ENCODE measurements at places on chromosomes 2 and 18.

- DNase-seq = no peak
These were observed 329.9 kb downstream of the TRIB2 start for GRCh38 chr2:13046557-13047165.

GRCh38 chr2:26550276-26551015 lies 72.5 kb upstream of the OTOF start:
- no peak for DNase-seq

DNA sequence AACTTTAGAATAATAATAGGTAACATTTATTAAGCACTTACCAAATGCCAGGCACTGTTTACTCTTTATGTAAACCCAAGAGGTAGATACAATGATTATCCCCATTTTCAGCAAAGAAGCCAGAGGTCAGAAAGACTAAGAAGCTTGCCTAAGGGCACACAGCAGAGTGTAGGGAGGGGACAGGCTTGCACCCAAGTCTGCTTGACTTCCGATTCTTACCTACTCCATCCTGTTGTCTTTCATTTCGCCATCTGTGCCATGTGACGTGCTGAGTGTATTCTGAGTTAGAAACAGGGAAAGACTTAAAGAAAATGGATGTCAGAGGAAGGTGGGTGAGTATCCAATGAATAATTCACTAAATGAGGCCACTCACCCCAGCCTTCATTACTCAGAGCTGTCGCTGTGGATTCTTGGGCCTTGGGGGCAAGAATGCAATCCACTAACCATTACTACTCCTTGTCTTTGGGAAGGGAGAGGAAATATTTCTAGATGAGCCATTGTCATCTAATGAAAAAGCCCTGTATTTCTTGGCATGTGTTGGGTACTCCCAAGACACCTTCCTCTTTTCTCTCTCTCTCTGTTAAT lies 76.4 kb upstream of the BCL11A start:
- DNase-seq = no peak

DNA sequence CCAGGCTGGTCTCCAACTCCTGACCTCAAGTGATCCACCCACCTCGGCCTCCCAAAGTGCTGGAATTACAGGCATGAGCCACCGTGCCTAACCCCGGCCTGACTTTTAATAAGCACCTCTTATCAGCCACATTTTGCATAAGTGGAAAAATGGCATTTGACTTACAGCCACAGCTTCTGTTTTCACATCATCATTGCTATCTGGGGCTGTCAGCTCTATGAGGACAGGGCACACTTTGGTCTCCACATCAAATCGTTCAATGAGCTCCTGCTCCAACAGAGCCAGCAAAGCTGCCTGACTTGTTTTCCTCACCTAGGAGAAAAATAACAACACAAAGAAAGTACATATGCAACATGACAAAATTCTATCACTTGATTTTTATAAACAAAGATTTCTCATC lies 26.4 kb downstream of the PPP4R1 start:
- no peak for DNase-seq

GRCh38 chr2:59903994-59904544 lies 649.4 kb downstream of the BCL11A start:
- DNase-seq = no peak

- DNase-seq = no peak
These were observed 20.5 kb upstream of the KIF1A start for GRCh38 chr2:240840435-240841060.

- DNase-seq = no peak
These were observed 20.5 kb upstream of the DCC start for GRCh38 chr18:52319424-52319983.

GRCh38 chr18:3151399-3152264 lies 68.1 kb downstream of the MYOM1 start:
- no peak for DNase-seq

GRCh38 chr2:101558740-101559525 lies 84.0 kb upstream of the RFX8 start:
- DNase-seq = no peak

- DNase-seq = no peak
These were observed 2082.3 kb upstream of the CELF4 start for GRCh38 chr18:39647627-39648534.

DNA sequence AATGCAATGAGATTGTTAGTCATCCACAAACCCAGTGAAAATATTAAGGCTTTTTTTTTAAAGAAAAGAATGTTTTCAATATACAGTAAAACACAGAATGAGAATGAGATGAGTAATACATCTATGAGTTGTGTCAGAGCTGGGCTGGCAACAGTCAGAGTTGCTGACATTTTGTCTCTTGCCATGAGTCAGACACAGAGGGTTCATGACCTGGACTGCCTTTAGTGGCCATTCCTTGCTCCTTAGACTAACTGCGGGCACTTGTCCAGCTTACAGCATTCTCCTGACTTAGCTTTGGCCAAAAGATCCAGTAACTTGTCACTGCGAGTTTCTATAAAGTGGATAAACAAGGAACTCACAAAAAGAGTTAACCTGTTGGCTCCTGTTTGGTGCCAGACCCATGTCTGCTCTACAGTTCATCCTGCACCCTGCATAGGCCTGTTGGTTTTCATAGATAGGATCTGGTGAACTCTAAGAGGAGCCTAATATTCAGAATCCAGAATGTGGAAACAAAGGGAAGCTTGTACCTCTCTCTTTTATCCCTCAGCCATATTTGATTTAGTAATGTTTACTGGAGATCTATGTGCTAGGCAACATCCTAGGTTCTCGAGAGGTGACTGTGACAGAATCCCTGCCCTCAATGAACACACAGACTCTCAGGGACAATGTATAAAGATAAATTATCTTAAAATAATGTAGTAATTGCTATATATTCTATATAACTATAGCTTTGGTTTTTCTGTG lies 391.5 kb upstream of the VWC2L start:
- DNase-seq = no peak

- DNase-seq = no peak
These were observed 12.5 kb upstream of the PAX8 start for GRCh38 chr2:113291191-113291590.

DNA sequence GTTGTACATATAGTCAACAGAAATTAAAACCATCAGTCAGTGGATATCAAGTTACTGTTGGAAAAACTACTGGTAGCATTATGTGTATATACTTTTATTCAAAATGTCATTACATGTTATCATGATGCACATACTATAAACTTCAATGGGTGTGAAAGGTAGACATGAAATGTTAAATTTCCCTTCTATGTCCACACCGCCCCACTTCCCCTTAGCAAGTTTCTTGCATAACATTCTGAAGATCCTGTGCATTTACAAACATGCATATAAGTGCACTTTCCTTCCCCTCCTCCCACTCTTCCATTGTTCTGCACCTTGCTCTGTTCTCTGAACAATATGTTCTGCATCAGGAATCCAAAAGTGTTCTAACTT lies 16.6 kb upstream of the HK2 start:
- no peak for DNase-seq

GRCh38 chr2:165113414-165113813 lies 90.4 kb downstream of the SCN3A start:
- DNase-seq = no peak

- no peak for DNase-seq
These were observed 55.4 kb downstream of the ADI1 start for GRCh38 chr2:3463944-3464343.

GRCh38 chr2:88091943-88092342 lies 24.3 kb downstream of the SMYD1 start:
- DNase-seq = no peak

- no peak for DNase-seq
These were observed 663.1 kb downstream of the ERBB4 start for GRCh38 chr2:211875488-211875887.

GRCh38 chr2:201794294-201794693 lies 12.0 kb upstream of the CDK15 start:
- DNase-seq = no peak

GRCh38 chr2:57156231-57156924 lies 890.2 kb upstream of the VRK2 start:
- no peak for DNase-seq

DNA sequence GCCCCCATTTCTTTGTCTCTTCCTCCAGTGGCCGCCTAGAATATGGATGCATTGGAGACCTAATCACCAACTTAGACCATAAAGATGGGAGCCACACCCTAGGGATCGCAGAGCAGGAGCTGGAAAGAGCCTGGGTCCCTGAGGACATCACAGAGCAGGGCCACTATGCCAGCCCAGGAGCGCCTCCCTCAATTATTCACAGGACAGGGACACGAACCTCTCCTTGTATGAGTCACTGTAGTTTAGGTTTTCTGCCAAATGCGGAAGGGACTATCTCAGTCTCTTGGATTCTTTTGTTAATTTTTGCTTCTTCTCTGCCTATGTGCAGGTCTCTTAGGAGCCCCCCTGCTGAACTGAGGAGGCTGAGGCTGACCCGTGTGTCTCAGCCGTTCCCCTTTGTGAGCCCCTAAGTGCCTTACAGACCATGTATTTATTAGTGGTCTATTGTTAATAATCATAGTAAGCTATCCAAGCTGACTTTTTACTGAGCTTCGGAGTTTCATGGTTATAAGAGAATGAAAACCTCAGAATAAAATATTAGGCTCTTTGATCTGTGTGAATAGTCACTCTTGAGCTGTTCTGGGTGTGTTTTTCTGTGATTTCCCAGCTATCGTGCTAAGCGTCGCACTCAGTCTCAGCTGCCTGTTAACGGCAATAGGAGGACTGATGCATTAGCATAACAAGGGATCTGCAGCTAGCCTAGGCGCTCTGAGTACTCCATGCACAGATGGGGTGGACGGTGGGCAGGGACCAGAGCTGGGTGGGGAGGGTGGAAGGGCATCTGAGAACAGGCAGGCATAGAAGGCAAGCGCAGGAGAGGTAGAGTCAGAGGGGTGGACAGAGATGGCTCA lies 12.7 kb upstream of the PTPN4 start:
- DNase-seq = no peak

- no peak for DNase-seq
These were observed 251.0 kb upstream of the TMEM200C start for GRCh38 chr18:6146307-6146661.

DNA sequence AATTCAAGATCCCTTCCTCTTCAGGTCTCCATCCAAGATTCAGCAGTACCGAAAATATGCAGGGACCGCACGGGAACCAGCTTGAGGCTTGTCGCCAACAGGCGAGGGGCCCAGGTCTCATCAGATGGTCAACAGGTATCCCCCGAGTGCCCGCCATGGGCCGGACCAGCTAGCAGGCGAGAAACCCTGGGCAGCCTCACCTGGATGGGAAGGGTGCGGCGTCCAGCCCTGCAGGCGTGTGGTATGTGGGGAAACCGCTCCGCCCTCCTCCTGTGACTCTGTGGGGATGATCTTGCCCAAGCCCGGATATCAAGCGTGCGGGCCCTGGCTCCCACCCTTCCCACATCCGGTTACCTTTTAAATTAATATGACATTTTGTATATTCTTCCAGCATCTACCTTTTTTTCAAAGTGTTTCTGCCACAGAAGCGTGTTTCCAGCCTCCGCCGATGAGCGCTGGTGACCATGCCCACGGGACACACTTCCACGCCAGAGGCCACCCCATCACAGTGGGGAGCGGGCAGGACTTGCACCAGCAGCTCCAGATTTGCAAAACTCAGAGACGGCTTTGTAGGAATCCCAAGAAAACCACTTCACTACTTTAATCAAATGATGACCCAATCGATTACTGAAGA lies 33.2 kb downstream of the ZNF516 start:
- no peak for DNase-seq

DNA sequence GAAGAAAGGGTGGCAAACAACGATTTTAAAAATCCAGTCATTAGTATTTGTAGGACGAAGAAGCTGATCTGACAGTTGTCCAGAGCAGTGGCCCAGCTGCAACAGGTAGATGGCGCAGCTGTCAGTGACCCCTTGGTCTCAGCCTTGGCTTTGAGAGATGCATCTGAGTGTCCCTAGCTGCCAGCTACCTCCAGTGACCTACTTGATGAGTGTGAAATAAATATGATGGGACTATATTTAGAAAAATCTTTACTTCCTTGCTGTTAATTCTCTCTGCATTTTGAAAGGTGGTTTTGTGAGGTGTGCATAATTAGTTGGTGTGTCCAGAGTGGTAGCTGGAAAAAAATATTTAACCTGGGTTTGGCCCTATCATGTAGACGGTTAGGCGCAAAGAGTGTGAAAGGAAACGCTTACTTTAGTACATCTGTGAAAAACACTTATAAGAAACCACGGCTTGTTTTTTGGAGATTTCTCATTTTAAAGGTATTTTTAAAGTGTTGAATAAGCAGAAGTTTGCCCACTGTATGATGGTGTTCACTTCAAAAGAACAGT lies 963 bp downstream of the INPP1 start:
- DNase-seq = no peak

DNA sequence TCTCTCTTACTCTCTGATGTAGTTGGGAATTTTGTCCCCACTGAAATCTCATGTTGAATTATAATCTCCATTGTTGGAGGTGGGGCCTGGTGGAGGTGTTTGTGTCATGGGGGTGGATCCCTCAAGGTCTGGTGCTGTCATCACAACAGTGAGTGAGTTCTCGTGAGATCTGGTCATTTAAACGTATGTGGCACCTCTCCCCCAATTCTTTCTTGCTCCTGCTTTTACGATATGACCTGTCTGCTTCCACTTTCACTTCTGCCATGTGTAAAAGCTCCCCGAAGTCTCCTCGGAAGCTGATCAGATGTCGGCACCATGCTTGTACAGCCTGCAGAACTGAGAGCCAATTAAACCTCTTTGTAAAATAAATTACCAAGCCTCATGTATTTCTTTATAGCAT lies 337.8 kb upstream of the CDH2 start:
- DNase-seq = no peak

DNA sequence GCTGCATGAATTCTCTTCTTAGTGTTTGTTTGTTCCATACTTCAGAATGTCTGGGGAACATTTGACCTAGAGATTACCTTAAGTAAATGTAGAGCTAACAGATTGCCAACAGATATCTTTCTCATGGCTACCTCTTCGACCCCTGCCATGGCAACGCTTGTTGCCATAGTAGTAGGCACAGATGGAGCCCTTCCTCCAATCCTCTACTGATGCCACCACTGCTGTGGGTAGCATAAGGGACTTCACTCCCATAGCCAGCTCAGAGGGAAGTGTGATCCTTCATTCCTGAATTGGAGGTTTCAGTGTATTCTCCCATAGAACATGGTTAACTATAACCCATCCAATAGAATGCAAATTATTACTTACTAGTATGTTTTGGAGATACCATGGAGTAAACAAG lies 543.6 kb upstream of the NRP2 start:
- no peak for DNase-seq

GRCh38 chr2:118539290-118539689 lies 308.2 kb downstream of the EN1 start:
- peak; percentile 23 for DNase-seq

DNA sequence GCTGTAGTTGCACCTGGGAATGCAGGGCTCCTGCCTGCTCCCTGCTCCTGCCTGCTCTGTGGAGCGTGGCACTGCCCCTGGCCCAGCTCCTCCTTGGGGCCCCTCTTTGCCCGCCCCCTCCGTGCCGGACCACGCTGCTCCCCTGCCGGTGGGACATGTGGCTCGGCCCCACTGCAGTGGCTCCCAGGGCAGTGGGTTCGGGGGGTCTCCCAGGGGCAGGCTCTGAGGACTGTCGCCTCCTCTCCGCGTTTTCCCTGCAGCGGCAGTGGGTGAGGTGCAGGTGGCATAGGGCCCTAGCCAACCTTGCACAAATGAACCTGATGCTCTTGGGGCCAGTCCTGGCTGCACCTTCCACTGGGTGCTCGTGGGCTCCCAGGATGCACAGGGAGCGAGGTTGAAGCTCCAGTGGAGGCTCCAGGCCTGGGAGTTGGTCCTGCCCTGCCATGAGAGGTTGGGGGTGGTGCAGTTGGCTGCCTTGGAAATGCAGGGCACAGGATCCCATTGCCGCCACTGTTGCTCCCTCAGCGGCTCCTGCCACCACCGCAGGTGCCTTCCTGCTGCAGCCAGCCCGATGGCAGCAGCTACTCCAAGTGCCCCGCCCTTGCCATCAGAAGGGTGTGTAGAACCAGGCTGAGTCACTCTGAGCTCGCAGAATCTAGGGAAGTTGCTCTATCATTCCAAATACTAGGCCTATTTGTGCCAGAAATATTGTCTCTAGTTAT lies 313.1 kb upstream of the SYT4 start:
- no peak for DNase-seq
